ENCODE measurements at places on chromosomes 16 and 17. TPM values are rescaled to one million over a fixed set of nuclear protein-coding genes. Genes with fewer than 3 reads are reported as not detected.

ZNF423 gene
- 6.7 TPM for polyA plus RNA-seq

PTGES3L gene
- 3.4 TPM for polyA plus RNA-seq

PLCG2 gene
- polyA plus RNA-seq, result 20.4 TPM

SLC5A10 gene
- polyA plus RNA-seq, result 0.30 TPM

CRK gene
- 42.2 TPM for polyA plus RNA-seq

GOSR2 gene
- 103 TPM for polyA plus RNA-seq

RILP gene
- polyA plus RNA-seq, result 9.0 TPM

TBC1D26 gene
- 0.28 TPM for polyA plus RNA-seq

SPAG5 gene
- 35.1 TPM for polyA plus RNA-seq

CMTM1 gene
- 3.4 TPM for polyA plus RNA-seq

KRTAP2-2 gene
- polyA plus RNA-seq, result not detected

KRT24 gene
- polyA plus RNA-seq, result not detected

CFAP119 gene
- polyA plus RNA-seq, result 4.2 TPM

ERI2 gene
- 35.8 TPM for polyA plus RNA-seq

UBFD1 gene
- polyA plus RNA-seq, result 44.3 TPM

PARD6A gene
- 1.6 TPM for polyA plus RNA-seq

IFT20 gene
- polyA plus RNA-seq, result 46.6 TPM

Measured in large intestine (tissue), 12 donors.